ENCODE measurements at places on chromosomes 6 and 20. TPM values are rescaled to one million over a fixed set of nuclear protein-coding genes. Genes with fewer than 3 reads are reported as not detected.

Gene KCNS1
- total RNA-seq: not detected

Gene RUNX2
- total RNA-seq: 18.0 TPM

Gene KCNQ2
- not detected for total RNA-seq

Gene AKAP12
- total RNA-seq: 0.03 TPM

Gene RNASET2
- 164 TPM for total RNA-seq

Gene AGPAT4
- 4.8 TPM for total RNA-seq

Gene ATP5F1E
- total RNA-seq: 51.1 TPM

Gene EPHA7
- total RNA-seq: not detected

Gene TRAPPC3L
- not detected for total RNA-seq

Gene HLA-DRA
- total RNA-seq: 51.0 TPM

Gene FAM184A
- 2.9 TPM for total RNA-seq

Gene PM20D2
- total RNA-seq: 5.3 TPM

Gene CPNE5
- 0.28 TPM for total RNA-seq

Gene KCNK15
- not detected for total RNA-seq

Gene ADGRG6
- total RNA-seq: 0.63 TPM

Gene PRICKLE4
- total RNA-seq: not detected

Gene ME1
- total RNA-seq: not detected

Gene SIM1
- total RNA-seq: not detected

Gene CALHM4
- not detected for total RNA-seq

Gene TUBB1
- total RNA-seq: 0.11 TPM

Gene ENPP1
- total RNA-seq: 0.08 TPM

Gene BEND3
- 0.82 TPM for total RNA-seq

Gene DPPA5
- total RNA-seq: not detected

Gene FAXC
- total RNA-seq: not detected

Gene FAM217A
- not detected for total RNA-seq

Gene KIF6
- not detected for total RNA-seq

Gene GGTLC1
- total RNA-seq: not detected

Gene LTV1
- total RNA-seq: 27.0 TPM

Gene CCM2L
- total RNA-seq: not detected

Gene CST7
- 3.2 TPM for total RNA-seq
